ENCODE measurements at places on chromosomes 7 and 10. TPM values are rescaled to one million over a fixed set of nuclear protein-coding genes. Genes with fewer than 3 reads are reported as not detected.

DNA sequence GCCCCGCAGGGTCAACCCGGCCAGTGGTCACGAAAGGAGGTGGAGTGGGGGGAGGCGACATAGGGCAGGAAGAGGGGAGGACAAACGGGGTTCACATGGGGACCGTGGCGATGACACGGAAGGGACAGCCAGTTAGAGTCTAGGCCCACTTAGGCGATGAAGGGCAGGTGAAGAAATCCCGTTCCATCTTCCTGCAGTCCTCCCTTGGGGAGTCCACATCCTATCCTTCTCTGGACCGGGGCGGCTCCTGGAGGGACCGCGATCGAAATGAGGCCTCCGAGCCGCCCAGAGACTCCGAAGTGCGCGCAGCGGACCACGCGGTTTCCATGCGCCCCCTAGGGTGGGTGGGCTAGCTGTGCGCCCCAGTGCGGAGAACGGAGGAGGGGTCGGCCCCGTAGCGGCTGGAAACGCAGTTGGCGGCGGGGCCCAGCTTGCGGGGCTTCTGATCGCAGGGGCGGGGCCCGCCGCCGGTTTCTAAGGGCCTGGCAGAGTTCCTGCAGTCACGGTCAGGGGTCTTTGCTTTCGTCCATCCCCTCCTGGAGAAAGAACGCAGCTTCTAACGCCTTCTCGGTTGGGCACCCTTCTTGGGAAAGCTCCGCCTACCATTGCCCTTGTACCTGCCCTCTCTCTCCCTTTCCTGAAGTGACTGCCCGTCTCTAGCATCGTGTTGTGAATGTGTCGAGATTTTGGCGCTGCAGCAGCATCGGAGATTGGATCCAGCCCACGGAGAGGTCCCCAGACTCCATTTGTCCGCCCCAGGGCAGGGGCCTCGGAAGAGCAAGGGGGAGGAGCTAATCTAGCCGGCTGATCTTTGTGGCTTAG is 17.9 kb upstream of the TMEM225B start:
- peak; percentile 49 for DNase-seq

DNA sequence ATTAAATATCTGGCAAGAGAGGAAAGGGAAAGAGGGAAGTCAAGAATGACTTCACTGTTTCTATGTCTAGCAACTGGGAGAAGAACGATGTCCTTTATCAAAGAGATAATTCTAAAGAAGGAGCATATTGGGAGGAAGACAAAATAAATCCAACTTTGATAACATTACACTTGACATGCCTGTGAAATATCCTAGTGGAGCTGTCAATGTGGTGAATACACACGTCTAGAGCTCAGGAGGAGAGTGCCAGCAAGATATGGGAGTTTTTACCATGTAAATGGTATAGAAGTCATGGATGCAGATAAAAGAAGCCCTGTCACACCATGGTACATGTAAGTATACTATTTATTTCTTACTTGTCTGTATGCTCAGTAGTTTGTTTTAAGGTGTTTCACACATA is 356.7 kb downstream of the HPSE2 start:
- DNase-seq, result no peak

The HSPA14 gene
- 20.2 TPM for total RNA-seq

- no peak for DNase-seq
Measured at GRCh38 chr7:106142136-106142535, 30.0 kb upstream of the SYPL1 start.

DNA sequence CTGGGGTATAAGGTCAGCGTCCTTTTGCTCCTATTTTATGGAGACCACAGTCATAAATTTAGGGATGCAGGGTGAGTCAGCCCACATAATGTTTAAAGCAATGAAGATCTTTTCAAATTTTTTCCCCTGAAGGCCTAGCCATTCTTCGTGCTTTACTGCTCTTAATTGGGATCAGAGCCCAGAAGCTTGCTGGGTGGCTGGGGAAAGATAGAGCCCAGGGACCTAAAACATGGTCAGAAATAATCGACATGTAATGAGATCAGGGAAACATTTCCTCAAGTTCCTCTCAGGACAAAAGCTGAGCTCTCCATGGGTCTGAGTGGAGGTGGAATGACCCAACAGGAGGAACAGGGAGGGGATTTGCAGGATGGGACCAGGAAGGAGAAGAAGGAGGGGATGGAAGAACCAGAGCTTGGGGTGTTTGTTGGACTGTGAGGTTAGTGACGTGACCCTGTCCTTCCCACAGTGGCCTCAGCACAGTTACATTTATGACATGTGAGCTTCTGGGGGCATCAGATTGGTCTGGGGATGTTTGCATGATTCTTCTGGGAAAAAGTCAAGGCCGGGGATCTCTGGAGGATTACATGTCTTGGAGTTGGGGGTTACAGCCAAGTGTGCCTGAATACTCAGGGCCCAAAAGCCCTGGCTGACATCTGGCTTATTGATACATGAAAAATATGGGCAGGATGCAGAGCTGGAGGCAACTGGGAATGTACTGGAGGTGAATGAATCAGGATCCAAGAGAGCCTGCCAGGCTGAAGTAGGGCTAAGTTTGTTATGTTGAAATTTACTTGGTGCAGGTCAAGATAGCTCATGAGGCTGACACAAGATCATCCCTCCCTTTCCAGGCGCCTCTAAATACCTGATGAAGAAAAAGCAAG is 477.9 kb downstream of the RPS24 start:
- DNase-seq, result peak; percentile 61

The TMEM139 gene
- not detected for total RNA-seq

DNA sequence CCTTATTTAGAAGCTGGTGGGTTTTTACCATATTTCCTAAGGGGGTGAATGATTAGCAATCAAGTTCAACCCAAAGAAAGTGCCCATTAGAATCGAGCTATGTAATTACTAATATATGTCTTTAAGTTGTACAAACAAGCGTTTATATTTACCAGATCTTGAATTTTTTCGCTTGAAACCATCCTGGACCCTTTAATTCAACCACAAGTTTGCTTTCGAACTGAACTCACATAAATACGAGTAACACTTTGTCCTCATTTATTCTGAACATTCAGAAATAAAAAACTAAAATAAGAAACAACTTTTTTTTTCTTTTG is 1.5 kb downstream of the SRI start:
- no peak for DNase-seq

DNA sequence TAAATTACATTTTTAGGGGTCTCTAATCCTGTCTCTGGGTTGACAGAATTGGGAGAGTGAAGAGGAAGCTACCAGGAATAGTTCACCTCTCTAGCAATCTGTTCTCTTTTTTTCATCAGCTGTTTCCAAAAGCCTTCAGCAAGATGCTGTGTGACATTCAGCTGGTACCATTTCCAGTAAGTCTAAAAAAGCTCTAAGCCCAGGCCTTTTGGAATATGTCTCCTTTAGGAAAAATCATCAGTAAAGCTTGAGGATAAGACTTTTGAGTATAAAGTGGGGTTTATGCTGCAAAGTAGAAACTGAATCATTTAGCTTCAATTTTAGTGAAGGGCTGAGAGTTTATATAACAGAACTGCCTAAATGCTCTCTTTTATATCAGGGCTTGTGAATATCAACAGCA is 81.5 kb downstream of the CCNY start:
- no peak for DNase-seq

DNA sequence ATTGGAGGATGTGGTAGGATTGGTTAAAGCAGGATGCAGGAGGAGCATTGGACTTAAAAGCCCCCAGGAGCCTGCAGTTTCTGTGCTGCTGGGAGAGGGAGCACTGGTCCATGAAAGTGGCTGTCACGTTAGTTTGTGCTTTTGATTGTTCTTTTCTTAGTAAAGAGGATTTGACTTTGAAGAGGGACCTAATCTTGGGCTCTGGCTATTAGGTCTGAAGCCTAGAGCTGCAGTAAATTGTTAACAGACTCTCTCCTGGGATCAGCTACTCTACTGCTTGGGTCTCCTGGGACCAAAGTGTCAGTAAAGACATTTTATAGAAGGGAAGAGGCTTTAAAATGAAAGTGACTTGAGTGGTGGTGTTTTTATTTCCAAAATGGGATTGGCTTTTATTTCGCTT is 3.7 kb downstream of the ZFYVE27 start:
- no peak for DNase-seq

The POM121C gene
- 8.4 TPM for total RNA-seq

DNA sequence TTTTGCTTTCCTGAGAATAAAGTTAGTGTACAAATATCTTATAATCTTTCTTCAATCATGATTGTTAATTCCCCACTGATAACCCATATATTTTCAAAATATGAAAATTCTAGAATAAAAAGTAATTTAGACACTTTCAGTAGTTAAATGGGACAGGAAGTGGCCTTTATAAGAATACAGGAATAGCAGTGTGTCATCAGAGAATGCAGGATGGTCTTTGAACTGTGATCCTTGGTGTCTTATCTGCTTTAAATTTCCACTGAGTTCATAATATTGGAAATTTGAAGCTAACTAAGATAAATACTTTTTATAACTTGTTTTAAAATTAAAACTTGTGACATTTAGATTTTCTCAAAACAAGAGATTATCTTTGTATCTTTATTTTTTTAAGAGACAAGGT is 75.4 kb downstream of the CREM start:
- no peak for DNase-seq

The ADAM8 gene
- 1.3 TPM for total RNA-seq

GRCh38 chr7:5354460-5355232 is 69.0 kb downstream of the TNRC18 start:
- DNase-seq, result no peak

DNA sequence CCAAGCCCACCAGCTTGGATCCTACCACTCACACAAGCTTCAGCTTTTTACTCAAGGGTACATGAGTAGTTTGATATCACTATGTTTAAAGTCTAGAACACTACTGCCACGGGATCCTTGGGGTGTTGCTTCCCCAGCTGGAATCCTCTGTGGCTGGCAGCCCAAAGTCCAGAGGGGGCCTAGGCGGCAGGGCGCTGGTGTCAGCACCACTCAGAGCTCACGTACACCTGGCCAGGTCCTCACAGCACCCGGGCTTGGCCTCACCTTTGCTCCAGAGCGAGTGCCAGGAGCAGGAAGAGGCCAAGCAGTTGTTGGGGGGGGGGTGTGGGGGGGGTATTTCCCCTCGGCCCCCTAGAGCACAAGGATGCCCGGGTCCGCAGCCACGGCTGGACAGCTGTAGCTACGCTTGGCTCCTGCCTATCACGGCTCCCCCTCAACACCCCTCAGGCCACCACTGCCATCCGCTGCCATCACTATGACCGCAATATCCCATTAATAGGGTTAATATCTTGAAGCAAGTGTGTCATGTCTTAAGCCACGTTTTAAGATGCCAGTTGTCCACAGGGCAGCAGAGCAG is 17.0 kb downstream of the ZDHHC6 start:
- DNase-seq, result no peak

The ZNF117 gene
- total RNA-seq, result 4.7 TPM

The TEX47 gene
- total RNA-seq, result not detected

- no peak for DNase-seq
Measured at GRCh38 chr7:4416396-4417056, 265.6 kb upstream of the FOXK1 start.

The ZNF239 gene
- total RNA-seq, result 1.3 TPM

- DNase-seq, result no peak
Measured at GRCh38 chr10:113445736-113446135, 107.1 kb upstream of the HABP2 start.

The LRGUK gene
- total RNA-seq, result not detected

GRCh38 chr10:8054244-8054493 is 319 bp upstream of the GATA3 start:
- peak; percentile 63 for DNase-seq

GRCh38 chr7:18004372-18004771 is 23.3 kb downstream of the PRPS1L1 start:
- no peak for DNase-seq

The ADAMTS14 gene
- total RNA-seq, result 1.2 TPM

DNA sequence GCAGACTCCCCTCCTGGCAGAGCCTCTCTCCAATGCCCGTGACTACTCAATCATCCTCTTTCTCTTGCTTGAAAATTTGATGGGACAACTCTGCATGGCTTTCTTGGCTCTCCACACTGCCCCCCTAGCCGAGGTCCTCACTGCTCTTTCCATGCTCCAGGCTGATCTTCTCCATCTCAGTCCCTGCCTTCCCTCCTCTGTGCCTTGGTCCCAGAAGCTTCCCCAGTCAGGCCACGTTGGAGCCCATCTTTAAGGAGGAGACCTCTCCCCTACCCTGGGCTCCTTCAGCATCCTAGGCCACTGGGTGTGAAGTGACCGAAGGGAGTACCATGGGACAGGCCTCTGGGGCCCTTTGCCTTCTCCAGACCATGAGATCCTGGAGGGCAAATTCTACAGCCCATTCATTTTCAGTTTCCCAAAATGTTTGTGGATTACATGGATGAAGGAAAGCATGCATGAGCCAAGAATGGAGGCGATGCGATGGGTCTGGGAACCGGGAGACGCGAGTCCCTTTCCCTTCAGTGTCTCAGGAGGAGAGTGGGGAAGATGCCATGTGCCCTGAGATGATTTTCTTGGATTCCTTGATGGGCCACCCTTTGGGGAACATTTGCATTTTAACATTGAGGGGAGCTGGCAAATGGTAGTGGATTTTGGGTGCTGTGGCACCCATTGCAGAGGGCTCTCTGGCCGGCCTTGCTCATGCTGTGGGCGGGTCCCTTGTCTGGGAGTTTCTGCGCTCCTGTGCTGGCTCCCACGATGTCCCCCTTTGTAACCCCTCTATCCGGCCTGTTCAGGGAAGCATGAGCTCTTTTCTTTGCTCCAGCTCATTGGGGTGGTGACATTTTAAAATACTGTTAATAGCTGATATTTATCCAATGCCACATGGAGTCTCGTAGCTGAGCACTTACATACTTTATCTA is 376.6 kb downstream of the RPS24 start:
- DNase-seq, result no peak

The SH2B2 gene
- total RNA-seq, result 0.44 TPM

The AMZ1 gene
- 0.57 TPM for total RNA-seq

DNA sequence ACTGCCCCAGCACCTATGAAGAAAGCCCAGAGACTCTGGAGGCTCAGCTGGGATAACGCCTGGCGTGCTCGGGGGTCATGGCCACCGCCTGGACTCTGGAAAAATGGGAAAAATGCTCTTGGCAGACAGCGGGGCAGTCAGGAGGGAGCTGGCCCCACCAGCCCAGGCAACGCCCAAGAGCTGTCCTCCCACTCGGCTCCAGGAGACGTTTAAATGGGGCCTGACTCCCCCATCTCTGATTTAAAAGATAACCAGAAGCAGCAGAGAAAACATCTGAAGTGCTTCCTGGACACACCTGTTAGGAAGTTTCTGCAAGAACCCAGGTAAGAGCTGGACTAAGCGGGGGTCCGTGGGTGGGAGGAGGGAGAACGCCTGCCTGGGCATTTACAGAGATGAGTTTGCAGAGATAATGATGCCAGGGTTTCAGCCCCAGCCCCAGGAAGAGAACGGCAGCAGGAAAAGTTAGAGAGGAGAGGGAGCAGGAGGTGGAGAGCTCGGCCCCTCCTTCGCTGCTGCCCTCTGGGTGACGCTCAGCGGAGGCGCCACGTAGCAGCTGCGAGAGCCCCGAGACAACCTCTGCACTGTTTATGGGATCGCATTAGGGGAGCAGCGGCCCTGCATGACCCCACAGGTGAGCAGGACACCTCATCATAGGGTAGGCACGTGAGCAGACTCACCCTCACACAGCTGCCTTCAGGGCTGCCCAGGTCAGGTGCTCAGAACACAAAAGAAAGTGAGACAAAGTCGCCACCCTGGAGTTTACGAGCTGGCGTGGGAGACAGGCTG is 83.5 kb upstream of the INSIG1 start:
- DNase-seq, result peak; percentile 49
